ENCODE measurements at places on chromosomes 2 and 18.

- no peak for DNase-seq
These were observed 214.1 kb upstream of the SESTD1 start for GRCh38 chr2:179478771-179479170.

GRCh38 chr18:55018602-55019001 lies 59.3 kb upstream of the CCDC68 start:
- DNase-seq, result no peak

GRCh38 chr18:48902023-48902855 lies 48.5 kb downstream of the SMAD7 start:
- no peak for DNase-seq

DNA sequence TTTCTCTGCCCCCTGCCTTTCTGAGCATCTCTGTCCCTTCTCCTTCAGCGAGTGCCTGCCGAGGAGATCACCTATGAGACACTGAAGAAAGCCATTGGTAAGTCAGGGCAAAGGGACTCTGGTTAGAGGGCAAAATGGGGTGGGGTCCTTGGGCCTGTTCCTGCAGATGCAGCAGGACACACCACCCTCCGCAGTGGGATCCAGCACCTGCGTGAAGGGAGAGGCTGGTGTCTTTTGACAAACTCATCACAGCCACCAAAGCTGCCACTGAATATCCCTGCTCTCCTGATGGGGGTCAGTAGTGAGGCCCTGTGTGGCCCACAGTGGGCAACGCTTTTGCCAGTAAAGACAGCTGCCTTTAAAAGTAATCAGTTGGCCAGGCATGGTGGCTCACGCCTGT lies 18.7 kb downstream of the POMC start:
- no peak for DNase-seq

All from D721Med (cell line).